Right lung (tissue), 10 donors: ENCODE measurements at places on chromosomes 11 and 22.

DNA sequence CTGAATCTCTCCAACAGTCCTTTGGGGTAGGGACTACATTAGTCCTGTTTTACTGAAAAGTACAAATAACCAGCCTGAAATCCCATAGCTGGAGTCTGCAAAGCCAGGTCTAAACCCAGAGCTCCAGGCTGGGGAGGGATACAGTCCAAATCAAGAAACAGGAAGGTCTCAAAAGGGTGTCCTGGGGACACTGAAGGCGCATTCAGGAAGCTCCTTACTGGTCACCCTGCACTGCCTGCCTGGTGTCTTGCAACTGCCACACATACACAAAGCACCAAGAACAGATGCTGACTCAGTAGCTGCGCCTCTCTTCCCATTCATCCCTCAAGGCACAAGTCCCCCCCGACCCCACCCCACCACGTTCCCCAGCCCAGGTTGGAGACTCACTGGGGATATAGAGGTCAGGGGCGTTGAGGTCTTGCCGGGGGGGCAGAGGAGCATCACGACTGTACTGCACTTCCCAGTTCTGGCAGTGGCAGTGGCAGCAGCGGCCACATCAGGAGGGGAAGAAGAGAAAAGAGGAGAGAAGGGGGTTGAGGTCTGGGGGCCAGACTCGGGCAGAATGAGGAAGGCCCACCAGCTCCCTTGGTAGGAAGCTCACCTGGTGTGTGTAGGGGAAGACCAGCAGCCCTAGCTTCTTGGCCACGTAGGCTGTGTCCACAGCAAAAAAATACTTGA lies 1.6 kb downstream of the YIF1A start:
- no peak for DNase-seq

- no peak for DNase-seq
Measured at GRCh38 chr22:22670076-22670795, 25.8 kb downstream of the GGTLC2 start.

DNA sequence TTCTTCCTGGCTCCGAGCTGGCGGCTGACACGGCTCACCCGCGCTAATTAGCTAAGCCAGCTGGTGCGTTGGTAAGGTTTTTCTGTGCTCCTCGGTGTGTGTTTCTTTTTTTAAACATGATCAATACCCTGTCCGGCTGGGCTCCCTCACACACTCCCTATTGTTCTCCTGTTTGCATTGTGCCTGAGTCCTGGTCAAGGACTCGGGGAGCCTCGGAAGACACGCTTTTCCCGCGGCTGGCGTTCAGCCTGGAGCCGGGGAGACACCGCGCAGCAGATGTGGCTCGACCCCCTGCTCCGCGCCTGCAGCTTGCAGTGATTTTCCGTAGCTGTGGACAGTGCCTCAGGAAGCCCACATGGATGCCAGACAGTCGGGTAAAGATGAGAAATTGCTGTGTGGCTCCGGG lies 454.9 kb upstream of the CADM1 start:
- DNase-seq = no peak

DNA sequence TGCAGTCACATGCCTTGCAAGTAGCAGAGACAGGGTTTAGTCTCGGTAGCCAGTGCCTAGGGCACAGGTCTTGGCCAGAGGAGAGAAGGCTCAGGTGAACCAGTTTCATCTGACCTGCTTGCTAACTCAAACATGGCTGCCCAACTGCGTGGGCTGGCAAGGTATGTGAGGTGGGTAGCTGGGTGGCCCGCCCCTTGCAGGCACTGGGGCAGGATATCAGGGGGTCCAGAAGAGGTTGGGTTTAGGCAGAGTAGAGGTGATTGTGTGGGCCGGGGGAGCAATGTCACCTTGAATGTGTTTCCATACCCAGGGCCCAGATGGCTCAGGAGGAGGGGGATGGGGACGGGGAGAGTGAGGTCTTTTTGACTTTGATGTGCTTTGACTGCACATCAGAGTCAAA lies 37.7 kb downstream of the ST3GAL4 start:
- DNase-seq = no peak

DNA sequence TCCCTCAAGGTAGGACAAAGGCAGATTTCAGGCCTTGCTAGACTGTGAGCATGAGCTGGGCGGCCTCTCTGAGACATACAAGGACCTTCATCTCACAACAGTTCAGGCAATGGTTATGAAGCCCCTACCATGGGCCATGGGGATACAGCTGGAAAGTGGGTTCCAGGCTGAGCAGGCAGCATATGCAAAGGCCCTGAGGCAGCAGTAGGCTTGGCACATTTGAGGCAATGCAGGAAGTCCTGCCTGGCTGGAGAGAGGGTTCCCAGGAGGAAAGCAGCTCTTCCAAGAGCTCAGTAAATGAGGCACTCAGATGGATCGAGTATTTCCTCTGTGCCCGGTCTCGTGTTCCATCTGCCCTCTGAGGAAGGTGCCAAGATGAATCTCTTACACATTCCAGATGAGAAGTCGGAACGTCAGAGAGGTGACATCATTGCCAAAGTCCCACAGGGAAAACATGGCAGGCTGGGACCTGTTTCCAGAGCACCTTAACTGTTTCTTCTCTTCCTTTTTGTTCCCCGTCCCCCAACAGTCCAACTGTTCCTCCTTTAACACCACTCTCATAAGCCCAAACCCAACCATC lies 388.6 kb downstream of the MN1 start:
- DNase-seq = no peak

DNA sequence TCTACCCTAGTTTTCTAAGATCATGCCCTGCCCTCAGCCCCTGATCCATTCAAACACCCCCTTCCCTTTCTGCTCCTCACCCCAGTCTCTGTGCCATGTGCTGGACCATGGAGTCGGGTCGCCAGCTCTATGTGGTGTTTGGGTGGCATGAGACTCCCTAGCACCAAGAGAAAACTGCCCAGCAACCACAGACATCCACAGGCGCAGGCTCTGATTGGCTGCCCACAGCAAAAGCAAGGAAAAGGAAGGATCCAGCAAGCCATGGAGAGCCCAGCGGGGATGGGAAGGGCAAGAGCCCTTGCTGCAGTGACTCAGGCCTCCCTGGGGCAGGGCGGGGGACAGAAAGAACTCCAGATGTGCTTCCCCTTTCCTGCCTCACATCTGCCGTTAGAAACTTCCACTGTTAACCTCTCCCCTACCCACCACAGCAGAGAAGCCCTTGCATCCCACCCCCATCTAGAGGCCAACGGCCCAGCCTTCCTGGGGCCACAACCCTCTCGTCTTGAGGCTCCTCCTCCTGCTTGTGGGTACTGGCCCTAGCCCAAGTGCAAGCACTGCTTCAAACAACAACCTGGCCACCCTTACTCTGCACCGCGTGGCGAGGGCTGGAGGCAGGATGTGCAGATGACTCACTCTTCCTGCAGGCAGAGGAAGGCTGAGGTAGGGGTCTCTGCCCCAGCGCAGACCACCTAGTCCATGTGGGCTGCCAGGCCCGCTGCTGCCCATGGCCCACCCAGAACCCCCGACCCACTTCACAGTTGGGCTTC lies 9.7 kb upstream of the AHNAK start:
- DNase-seq = peak; percentile 83

DNA sequence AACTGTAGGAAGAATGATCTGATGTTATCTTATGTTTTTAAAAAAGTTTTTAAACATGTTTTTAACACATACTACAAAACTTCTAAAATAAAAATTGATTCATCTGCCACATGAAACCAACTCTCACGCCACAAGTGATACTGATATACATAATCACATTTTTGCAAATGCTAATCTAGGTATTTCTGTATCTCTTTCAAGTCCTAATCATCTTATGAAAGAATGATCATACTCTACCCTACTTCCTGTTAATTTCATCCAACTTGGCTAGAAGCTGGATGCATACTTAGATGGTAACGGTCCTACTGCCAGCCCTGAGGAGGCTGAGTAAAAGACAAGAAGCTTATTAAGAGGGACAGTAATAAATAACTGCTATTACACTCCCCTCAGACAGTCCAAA lies 19.2 kb downstream of the THAP12 start:
- no peak for DNase-seq

- no peak for DNase-seq
Measured at GRCh38 chr11:131599285-131599684, 228.9 kb downstream of the NTM start.

GRCh38 chr11:2477254-2477653 lies 32.4 kb downstream of the KCNQ1 start:
- DNase-seq = no peak

GRCh38 chr22:43465291-43466015 lies 53.6 kb downstream of the MPPED1 start:
- DNase-seq = no peak

- no peak for DNase-seq
Measured at GRCh38 chr22:39928536-39929520, 27.9 kb downstream of the GRAP2 start.

DNA sequence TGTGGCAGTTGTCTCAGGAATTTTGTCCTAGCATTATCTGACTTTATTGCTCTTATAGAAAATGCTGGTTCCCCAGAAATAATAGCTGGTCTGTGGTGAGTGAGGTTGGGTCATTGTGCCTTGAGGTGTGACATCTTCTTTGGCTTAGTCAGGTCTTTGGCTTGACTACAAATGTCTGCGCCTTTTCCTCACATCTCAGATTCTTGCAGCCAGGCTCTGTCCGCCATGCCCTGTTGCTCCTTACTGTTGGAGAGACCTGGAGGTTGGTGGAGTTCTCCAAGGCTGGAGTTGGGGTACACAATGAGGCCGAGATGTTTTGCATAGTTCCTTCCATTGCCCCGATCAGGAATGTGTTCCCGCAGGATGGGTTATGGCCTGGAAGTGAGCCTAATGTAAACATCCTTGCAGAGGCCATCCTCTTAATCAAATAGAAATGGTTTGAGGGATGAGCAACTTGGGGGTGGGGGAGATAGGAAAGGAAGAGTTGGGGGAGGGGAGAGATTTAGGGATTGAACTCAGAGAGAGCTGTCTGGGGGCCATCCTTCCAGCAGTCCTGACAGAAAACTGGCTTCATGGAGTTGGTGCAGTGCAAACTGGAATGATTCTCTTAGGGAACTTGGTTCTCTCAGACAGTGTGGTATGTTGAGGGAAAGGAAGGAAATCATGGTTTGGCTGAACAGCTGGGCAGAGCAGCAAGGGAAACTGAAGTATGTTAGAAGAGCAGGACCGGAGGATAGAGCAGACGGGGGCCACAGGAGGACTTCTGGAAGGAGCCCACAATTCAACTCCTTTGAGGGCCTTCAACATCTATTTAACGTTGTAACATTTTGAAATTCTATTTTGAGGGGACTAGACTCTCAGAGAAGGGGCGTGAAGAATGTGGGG lies 49.9 kb downstream of the ZBTB16 start:
- no peak for DNase-seq

- no peak for DNase-seq
Measured at GRCh38 chr11:45907911-45908370, 870 bp upstream of the FREY1 start.

- DNase-seq = no peak
Measured at GRCh38 chr11:117600234-117600783, 196.7 kb downstream of the DSCAML1 start.

- DNase-seq = peak; percentile 59
Measured at GRCh38 chr11:72224564-72225410, at the start of gene INPPL1. Gene INPPL1, plus strand, starts transcription at chr11:72224767. Its CDS starts 218 bp downstream, at chr11:72224985.

GRCh38 chr22:31898926-31899325 lies 45.4 kb upstream of the YWHAH start:
- DNase-seq = no peak

GRCh38 chr11:12211331-12212065 lies 101.1 kb downstream of the MICAL2 start:
- no peak for DNase-seq
